Neural crest cell (in vitro differentiated cells): ENCODE measurements at places on chromosomes 2 and 18. TPM values are rescaled to one million over a fixed set of nuclear protein-coding genes. Genes with fewer than 3 reads are reported as not detected.

DSG3 gene
- not detected in 2 replicates for total RNA-seq

- no peak for DNase-seq
- H3K27ac ChIP-seq, result no peak overlapping the region
- H3K4me3 ChIP-seq, result no peak overlapping the region
- H3K27me3 ChIP-seq, result no peaks in the 10 kb centered on the region
- H3K4me1 ChIP-seq, result no peaks in the 10 kb centered on the region
These were observed 199.6 kb downstream of the AFF3 start for GRCh38 chr2:99942561-99943347.

DNA sequence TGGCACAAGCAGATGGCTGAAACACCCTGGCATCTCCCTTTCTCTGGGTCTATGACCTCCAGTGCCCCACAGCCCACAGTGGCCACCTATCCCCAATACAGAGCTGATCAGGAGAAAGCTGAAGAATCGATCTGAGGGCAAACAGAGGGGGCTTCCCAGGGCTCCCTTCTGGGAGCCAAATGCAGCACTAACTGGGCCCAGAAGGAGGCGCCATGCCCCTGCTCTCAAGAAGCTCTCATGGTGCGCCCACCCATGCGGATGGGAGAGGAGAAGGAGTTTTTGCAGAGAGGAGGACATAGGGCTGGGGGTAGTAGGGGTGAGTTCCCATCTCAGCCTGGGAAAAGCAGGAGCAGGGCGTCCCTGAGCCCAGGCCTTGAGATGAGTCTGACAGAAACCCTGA lies 787.3 kb upstream of the RAB6C start:
- H3K27me3 ChIP-seq, result no peaks in the 10 kb centered on the region
- DNase-seq, result no peak
- peaks cover 29% of the 10 kb centered on the region for H3K4me1 ChIP-seq
- no peak overlapping the region for H3K27ac ChIP-seq
- no peaks in the 10 kb centered on the region for H3K36me3 ChIP-seq
- no peak overlapping the region for H3K4me3 ChIP-seq

- peaks cover 3% of the 10 kb centered on the region for H3K36me3 ChIP-seq
- H3K27ac ChIP-seq, result no peak overlapping the region
- no peak overlapping the region for H3K4me3 ChIP-seq
- no peaks in the 10 kb centered on the region for H3K4me1 ChIP-seq
- H3K27me3 ChIP-seq, result no peaks in the 10 kb centered on the region
- DNase-seq, result no peak
These were observed 423.7 kb upstream of the ACVR2A start for GRCh38 chr2:147420947-147421675.

NFU1 gene
- 41.8 and 42.7 TPM in 2 replicates for total RNA-seq

DNA sequence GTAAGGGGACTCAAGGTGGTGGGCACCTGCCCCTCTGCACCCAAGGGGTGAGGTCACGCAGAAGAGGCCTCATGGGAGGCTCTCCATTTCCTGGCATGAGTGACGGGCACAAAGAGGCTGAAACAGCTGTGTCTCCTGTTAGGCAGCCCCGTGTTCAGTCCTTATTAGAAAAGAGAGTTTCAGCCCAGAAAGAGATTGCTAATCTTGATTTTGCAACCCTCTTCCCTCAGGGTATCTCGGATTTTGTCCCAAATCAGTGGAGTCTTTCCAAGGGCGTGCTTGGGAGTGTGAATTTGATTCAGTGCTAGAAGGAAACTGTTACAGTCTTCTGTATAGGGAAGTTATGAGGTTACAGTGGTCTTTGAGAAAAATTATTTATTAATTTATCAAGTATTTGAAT lies 10.4 kb downstream of the TNFRSF11A start:
- no peak overlapping the region for H3K27ac ChIP-seq
- no peak overlapping the region for H3K4me3 ChIP-seq
- no peaks in the 10 kb centered on the region for H3K36me3 ChIP-seq
- peaks cover 24% of the 10 kb centered on the region for H3K4me1 ChIP-seq
- DNase-seq, result no peak

DNA sequence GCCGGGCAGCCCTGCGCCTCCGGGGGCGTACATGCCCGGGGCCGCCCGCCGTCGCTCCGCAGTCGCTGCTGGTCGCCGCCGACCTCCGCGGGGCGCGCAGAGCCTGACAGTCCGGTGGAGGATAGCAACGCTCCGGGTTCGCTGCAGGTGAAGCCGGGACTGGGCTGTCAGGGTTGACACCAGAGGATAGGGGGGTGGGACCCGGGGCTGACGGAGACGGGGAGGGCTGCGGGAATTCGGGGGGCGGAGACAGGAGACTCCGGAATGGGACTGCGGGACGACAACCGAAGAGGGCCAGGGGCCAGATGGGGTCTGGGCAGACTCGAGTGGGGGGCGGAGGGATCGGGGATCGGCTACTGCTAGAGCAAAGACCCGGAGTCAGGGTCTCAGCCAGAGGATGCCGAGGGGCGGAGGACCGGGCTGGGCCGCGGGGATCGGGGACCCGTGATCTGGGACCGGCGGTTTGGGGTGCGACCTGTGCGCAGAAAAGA lies 403 bp downstream of the TMEM127 start:
- peak overlapping the region; percentile 95 for H3K4me3 ChIP-seq
- peaks cover 29% of the 10 kb centered on the region for H3K4me1 ChIP-seq
- peak; percentile 42 for DNase-seq
- H3K36me3 ChIP-seq, result peaks cover 7% of the 10 kb centered on the region
- no peak overlapping the region for H3K27ac ChIP-seq

DNA sequence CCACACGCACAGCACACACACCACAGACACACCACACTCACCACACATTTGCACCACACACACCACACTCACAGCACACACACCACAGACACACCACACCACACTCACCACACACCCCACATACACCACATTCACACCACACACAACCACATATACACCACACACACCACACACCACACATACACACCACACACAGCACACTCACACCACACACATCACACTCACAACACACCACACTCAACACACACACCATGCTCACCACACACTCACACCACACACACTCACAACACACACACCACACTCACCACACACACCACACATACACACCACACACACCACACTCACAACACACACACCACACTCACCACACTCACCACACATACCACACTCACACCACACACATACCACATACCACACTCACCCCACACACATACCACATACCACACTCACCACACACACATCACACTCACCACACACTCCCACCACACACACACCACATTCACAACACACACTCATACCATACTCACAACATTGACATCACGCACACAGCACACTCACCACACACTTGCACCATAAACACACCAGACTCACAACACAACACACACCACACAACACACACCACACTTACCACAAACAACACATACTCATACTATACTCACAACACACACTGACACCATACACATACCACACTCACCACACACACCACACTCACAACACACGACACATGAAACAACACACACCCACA lies 60.0 kb downstream of the SDC1 start:
- peaks cover 5% of the 10 kb centered on the region for H3K27me3 ChIP-seq
- H3K4me3 ChIP-seq, result no peak overlapping the region
- no peaks in the 10 kb centered on the region for H3K36me3 ChIP-seq
- DNase-seq, result no peak
- H3K4me1 ChIP-seq, result peaks cover under 1% of the 10 kb centered on the region

DNA sequence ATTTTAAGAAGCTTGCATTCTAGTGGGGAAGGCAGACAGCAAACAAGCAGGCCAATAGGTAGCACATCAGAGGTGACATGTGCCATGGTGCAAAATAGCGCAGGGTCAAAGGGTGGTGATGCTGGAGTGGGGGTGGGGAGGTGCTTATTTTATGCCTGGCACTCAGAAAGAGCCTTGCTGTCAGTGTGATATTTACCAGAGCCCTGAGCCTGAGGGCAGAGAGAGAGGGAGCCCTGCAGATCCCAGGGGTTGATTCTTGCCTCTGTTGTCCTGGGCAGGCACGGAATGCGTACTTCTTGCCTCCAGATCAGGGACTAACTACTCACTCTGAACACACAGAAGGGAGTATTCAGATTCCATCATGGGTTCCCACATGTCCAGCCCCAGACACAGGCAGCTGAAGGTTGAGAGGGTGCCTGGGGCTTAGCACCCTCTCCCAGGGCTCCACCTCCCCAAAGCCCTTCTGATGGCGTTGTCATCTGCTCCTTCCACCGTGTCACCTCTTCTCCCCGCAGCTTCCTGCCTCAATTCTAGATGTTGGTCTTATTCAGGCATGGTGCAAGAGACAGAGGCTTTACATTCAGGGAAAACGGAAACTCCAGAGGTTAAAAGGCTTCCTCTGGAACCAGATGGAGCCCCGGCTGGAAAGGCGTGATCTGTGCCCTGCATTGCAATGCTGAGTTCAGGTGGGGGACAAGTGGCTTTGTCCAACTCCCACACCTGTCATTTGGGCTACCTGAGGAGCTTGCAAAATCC lies 252.3 kb downstream of the HAUS1 start:
- DNase-seq, result no peak
- H3K36me3 ChIP-seq, result peaks cover 36% of the 10 kb centered on the region
- H3K27ac ChIP-seq, result no peak overlapping the region
- no peaks in the 10 kb centered on the region for H3K27me3 ChIP-seq
- H3K4me1 ChIP-seq, result peaks cover 20% of the 10 kb centered on the region
- no peak overlapping the region for H3K4me3 ChIP-seq

CNNM4 gene
- 11.8 and 14.4 TPM in 2 replicates for total RNA-seq

DNA sequence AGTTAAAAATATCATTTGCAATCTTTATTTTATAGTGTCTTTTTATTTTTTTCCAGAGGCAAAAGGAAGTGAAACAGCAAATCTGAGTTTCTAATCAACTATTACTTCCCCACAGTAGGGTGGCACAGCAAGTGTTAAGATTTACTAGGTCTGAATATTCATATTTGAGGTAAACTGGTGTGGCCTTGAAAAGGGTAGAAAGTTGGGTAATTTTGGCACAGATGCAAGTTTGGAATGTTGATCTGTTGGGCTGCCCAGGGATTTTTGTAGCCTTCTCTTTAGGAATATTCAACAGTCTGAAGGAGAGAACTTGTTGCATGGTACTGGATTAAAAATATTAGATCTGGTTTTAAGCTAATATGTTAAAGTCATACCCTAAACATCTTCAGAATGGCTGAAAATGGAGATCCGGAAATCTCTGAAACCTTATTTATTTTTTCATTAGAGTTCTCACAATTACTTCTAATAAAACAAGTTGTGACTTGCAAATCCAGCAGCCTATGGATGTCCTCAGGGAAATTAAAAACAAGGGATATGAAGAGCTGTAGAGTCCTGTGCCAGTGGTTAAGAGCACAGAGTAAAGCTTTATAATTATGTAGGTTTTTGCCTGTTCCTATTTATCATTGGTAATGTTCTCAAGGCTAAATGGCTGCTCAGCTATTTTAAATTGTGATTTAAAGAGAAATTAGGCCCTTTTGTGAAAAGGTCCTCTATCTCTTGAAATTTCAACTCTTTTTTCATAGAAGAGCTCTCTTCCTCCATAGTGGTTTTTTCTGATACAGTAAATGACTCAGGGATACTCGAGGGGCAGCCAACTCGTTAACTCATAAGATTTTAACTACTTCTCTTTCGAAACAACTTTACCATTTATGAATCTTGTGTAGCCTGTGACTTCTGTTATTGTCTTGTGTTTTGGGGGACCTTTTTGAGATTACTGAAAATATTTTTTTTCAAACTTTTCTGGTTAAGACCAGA lies 11.0 kb downstream of the TANK start:
- DNase-seq, result no peak
- peaks cover 21% of the 10 kb centered on the region for H3K36me3 ChIP-seq

GRCh38 chr2:33476131-33476792 lies at the start of gene RASGRP3:
Gene RASGRP3 (plus strand): TSS chr2:33476649. CDS start chr2:33515137, 38,488 bp downstream.
- no peak for DNase-seq
- H3K4me3 ChIP-seq, result peak within 1 kb of the TSS; percentile 90
- peak within 1 kb of the TSS; percentile 59 for H3K27ac ChIP-seq
- no peaks in the 10 kb centered on the region for H3K36me3 ChIP-seq
- H3K27me3 ChIP-seq, result peaks cover 13% of the 10 kb centered on the region

GRCh38 chr2:160408959-160409291 lies 84.7 kb downstream of the RBMS1 start:
- H3K4me3 ChIP-seq, result peak overlapping the region; percentile 92
- no peak for DNase-seq
- H3K4me1 ChIP-seq, result peaks cover 41% of the 10 kb centered on the region
- H3K27ac ChIP-seq, result no peak overlapping the region

GRCh38 chr18:48820483-48821250 lies 130.1 kb downstream of the SMAD7 start:
- DNase-seq, result no peak
- H3K4me1 ChIP-seq, result peaks cover 29% of the 10 kb centered on the region
- H3K27ac ChIP-seq, result peak overlapping the region; percentile 87
- peaks cover 20% of the 10 kb centered on the region for H3K36me3 ChIP-seq
- H3K4me3 ChIP-seq, result no peak overlapping the region
- H3K27me3 ChIP-seq, result no peaks in the 10 kb centered on the region

- H3K27me3 ChIP-seq, result no peaks in the 10 kb centered on the region
- no peak overlapping the region for H3K27ac ChIP-seq
- DNase-seq, result no peak
- H3K36me3 ChIP-seq, result no peaks in the 10 kb centered on the region
- H3K4me1 ChIP-seq, result no peaks in the 10 kb centered on the region
These were observed 66.7 kb upstream of the SLC39A10 start for GRCh38 chr2:195590199-195590860.

STPG4 gene
- total RNA-seq, result 0.26 and 0.34 TPM in 2 replicates

GRCh38 chr2:26268213-26268612 lies 23.5 kb downstream of the HADHB start:
- H3K4me3 ChIP-seq, result no peak overlapping the region
- no peaks in the 10 kb centered on the region for H3K27me3 ChIP-seq
- DNase-seq, result no peak
- peaks cover 2% of the 10 kb centered on the region for H3K36me3 ChIP-seq
- H3K27ac ChIP-seq, result no peak overlapping the region
- H3K4me1 ChIP-seq, result no peaks in the 10 kb centered on the region

DNA sequence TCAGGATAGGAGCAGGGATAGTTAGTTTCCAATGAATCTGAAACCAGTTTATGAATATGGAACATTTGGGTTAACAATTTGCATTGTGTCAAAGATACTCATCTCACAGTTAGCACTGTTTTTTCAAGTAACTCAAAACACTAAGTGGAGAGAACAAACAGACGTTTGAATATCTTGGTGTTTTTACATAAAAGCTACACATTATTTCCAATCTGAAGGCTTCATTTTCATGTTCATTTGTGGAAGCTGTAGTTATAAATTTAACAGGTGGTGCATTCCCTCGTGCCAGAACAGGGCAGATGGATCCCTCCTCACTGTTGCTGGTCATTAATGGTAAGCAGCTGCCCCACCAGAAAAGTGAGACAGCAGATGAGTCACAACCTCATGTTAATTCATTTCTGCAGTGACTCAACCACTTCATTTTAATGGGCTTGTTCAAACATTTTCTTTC lies 286.9 kb downstream of the TMX3 start:
- no peak overlapping the region for H3K4me3 ChIP-seq
- no peaks in the 10 kb centered on the region for H3K27me3 ChIP-seq
- peaks cover 10% of the 10 kb centered on the region for H3K4me1 ChIP-seq

DNA sequence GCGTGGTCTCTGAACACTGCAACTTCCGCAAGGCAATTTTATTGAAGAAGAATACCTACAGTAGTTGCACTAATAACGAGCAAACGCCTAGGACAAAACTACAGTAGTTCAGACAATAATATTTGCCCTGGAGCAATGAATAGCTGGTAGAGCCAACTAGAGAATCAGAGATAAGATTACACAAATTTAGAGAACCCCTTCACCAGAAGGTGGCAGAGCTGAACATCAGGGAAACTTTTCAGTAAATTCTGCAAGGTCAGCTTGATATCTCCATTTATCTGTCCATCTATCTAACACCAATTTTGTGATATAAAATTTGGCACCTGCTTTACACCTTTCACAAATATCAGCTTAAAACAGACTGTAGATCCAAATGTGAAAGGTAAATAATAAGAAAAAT lies 43.8 kb downstream of the CDH19 start:
- H3K4me1 ChIP-seq, result peaks cover 8% of the 10 kb centered on the region
- H3K27me3 ChIP-seq, result no peaks in the 10 kb centered on the region
- no peak overlapping the region for H3K4me3 ChIP-seq
- DNase-seq, result peak; percentile 13

KCNG2 gene
- not detected in 2 replicates for total RNA-seq
